GM10248 (cell line): ENCODE measurements at places on chromosomes 6 and 20.

DNA sequence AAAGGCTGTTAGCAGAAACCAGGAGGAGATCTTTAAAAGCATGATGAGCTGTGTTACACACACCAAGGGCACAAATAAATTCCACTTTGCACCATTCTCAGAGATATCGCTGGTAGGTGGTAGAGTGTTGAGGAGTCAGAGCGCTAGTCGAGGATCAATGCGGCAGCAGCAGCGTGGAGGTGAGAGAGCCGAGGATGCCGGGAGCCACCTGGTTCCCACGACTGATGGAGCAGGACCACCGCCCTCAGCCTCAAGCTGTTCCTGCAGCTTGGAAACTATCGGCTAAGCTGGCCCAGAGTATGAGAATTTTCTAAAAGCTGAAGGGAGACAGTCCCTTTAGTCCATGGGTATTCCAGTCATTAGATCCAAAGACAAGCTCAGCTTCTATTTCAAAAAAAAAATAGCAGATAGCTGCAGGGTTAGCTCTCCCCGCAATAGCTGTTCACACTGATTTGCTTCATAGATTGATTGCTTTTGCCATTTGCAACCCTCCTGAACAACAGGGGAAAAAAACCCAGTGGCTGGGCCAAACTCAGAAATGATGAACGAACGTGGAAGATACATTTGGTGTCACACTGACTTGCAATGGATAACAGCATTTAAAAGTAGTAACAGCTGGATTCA is 106.2 kb downstream of the LCA5 start:
- no peak for DNase-seq

GRCh38 chr20:45779011-45779915 is 12.4 kb downstream of the WFDC3 start:
- no peak for DNase-seq

DNA sequence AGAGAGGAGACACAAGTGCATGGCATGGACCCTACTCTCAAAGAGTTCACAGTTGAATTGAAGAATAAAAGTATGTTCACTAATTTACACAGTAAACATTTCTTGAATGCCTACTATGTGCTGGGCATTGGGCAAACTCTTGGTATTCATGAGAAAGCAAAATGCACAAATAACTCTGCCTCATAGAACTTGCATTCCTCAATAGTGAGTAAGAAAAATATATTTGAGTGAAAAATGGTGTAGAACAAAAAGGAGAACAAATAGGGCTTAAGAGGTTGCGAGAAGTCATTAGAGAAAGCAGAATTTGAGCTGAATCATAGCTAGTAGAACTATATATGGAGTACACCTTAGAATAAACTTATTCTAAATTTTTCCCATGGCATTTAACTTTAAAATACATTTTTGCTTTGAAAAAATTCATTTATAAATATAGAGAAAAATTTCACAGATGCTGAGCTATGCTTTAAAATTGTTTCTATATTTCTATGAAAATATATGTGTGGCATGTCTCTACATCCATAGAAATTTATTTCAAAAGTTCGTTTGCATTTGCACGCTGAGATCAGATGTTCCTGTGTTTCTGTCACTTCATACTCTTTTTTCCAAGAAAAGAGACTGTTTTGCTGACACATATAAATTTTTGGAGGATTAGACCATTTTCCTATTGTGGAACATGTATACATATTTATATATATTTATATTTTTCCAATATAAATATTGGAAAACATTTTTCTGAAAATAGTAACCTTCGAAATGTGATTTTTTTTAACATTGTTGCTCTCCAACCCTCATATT is 236.1 kb downstream of the KCNQ5 start:
- no peak for DNase-seq

GRCh38 chr6:475314-475713 is 83.8 kb downstream of the IRF4 start:
- DNase-seq, result no peak

- no peak for DNase-seq
Measured at GRCh38 chr6:38738261-38738660, 23.1 kb downstream of the DNAH8 start.

DNA sequence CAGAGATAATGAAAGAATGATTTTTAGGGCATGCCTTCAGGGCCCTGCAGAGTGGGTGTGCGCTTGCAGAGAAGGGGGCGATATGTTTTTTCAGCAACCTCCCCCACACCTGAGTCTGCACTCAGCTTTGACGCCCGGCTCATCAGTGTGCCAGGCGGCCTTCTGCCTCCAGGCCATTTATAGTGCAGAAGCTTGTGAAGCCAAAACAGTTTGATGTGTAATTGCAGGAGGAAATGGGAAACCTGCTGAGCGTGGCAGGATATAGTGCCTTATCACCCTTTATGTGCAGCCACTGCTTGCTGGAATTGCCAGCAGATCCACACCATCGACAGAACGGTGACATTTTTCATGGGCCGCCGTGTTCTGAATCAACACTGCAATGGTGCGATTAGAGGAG is 178.2 kb downstream of the CDH4 start:
- DNase-seq, result no peak

GRCh38 chr6:152836523-152836922 is 85.9 kb downstream of the VIP start:
- DNase-seq, result no peak

GRCh38 chr6:48111575-48111974 is 578 bp upstream of the PTCHD4 start:
- no peak for DNase-seq

DNA sequence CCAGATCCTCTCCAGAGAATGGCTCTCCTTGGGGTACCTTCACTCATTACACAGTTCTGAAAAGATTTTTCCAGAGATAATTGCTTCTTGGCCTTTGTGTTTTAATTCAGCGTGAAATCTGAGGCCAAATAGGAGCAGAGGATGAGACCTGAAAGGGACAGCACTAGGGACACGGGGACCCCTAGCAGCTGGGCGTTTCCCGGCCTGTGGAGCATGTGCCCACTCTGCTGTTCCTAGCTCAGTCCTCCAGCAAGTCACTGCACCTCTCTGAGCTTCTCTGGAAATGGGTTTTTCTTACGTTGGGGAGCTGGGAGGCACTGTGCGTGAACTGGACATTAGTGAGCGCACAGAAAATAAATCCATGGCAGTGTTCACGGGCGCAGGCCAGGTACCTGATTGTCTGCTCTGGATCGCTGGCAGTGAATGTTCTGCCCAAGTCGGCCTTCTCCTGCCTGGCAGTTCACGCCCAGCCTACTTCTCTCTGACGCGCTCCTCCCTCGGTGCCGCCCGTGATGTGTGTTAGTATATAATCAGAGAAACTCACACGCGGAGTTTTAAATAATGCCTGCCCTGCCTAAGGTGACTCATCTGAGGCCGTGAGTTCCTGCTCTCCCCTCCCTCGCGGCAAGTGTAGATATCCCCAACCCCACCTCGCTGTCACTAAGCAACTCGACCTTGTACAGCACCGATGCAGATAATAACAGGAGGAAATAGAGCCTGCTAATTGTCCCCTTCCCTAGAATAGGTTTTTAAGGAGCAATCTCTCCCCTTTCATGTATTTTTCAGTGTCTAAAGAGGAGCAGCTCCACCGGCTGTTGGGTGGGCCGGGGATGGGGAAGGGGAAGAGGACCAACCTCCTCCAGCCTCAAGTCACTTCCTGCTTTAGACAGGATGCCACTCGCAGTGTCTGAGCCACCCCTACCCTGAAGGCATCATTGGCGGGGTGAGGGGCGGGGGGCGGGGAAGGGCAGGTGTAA is 2.7 kb upstream of the TUBB2A start:
- no peak for DNase-seq

- DNase-seq, result no peak
Measured at GRCh38 chr20:1847780-1848179, 47.4 kb upstream of the SIRPA start.

DNA sequence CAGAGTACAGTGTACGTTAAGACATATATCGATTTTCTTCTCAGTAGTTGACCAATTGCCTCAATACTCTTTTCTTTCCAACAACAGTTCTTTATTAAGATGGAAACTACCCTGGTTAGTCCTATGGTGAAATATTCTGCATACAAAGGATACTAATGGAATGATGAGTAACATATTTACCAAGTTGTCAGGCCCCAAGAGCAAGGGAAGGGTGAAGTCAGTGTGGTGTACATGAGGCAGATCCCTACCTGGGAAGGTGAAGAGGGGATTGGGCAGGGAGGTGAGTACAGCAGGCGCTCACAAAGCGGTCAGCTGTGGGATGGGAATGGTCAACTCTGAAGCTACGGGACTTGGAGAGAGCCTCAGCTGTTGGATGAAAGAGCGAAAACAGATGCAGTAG is 29.7 kb downstream of the GJA1 start:
- DNase-seq, result no peak

GRCh38 chr6:89527634-89528033 is 94.7 kb downstream of the ANKRD6 start:
- no peak for DNase-seq

DNA sequence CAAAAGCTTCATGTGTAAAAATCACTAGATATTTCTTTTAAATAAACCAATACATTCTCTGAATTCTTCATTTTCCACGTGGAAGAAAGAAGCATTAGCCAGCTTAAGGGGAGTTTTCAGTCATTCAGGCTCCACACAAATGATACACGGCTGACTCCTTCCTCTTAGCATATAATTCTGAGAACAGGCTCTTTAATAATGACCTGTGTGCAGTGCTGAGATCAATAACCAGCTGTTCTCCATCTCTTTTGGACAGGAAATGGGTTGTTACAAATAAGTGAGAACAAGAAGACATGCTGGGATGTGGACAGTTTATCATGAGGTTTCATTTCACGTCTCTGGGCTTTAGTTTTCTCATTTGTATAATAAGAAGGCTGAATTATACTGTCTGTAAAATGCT is 146.9 kb upstream of the C6orf118 start:
- DNase-seq, result no peak

GRCh38 chr20:46237227-46237626 is 71.1 kb downstream of the CDH22 start:
- no peak for DNase-seq

- DNase-seq, result no peak
Measured at GRCh38 chr20:58305061-58305460, 4.5 kb upstream of the RAB22A start.

GRCh38 chr6:14079433-14079832 is 38.1 kb upstream of the CD83 start:
- DNase-seq, result no peak

- DNase-seq, result peak; percentile 64
Measured at GRCh38 chr6:138590796-138591709, 91.8 kb upstream of the NHSL1 start.

DNA sequence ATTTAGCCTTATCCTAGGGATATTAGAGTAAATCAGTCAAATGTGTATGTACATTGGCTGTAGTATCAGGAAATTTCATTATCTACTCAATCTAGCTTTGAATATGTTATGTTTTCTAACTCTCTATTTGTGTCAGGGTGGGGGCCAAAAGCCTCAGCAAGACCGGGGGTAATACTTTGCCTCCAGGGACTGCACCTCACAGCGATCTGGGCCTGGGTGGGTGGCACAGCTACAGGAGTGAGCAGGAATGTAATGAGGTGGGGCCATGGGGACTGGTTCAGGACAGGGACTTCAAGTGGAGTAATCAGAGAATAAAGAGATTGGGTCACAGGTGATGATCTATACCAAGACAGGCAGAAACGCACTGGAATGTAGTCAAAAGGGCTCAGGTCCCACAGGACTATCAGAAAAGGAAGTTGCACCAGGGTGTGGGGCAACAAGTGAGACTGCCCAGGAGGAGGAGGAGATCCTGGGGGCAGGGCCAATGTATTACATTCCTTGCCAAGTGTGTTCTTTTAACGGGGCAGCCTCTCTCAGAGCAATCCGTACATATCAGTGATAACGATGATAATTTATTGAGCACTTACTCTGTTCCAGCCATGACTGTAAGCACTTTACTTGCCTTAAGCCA is 54.0 kb downstream of the PIGU start:
- no peak for DNase-seq

- no peak for DNase-seq
Measured at GRCh38 chr6:56334937-56335336, 87.6 kb upstream of the COL21A1 start.

- DNase-seq, result no peak
Measured at GRCh38 chr20:24503352-24503931, 34.0 kb downstream of the SYNDIG1 start.

DNA sequence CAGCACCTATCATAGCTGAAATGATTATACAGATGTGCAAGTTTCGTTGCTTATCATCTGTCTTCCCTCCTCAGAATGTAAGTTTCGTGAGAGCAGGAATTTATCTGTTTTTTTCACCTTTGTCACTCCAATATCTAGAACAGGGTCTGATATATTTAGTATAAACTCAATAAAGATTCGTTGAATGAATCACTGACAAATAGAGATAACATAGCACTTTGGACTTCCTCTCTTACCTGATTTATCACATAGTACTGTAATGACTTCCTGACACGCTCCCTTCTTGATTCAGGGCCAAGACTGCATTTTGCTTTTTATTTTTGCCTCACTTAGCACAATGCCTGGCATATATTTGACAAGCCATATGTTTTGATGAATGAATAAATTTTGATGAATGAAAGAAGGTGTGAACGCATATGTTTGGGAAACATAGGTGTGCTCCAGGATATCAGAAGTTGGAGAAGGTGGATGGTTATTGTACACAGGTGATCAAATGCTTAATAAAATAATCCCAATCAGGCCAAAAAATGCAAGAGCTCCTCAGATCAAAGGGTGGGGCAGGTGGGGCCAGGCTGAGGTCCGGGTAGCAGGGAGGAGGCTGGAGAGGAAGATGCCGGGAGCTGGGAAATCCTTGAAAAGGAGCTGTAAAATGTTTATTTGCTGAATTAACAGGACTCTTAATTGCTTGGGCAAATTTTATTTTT is 33.0 kb downstream of the PIM1 start:
- no peak for DNase-seq

DNA sequence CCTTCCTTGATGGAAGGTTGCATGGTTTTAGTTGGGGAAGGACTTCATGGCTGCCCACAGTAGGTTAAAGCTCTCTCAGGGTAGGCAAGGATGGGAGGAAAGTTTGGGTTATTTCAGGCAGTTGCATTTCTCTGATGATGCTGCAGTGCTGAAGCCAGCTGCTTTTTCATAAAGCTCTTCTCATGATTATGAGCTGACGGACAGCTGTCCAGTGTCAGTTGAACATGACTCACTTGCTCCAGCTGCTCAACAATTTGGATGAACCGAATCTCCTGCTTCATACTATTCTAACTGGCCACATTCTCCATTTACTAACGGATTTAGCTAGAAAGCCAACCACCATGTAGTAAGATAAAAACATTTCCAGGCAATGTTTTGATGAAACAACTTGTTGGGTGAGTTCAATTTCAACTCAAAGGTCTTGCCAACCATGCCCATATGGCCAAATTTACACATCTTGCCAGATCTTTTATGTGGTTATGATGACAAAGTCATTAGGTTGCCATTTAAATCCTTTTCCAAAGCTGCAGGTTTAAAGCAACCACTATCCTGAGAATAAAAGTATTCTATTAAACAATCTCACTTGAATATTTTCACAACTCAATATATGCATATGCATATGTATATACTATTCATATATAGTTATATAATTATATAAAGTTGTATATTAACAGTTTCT is 125.9 kb downstream of the HS3ST5 start:
- DNase-seq, result no peak

GRCh38 chr6:38143191-38144150 is 323.9 kb downstream of the ZFAND3 start:
- no peak for DNase-seq
